ENCODE measurements at places on chromosomes 3 and 15.

GRCh38 chr3:177590826-177591225, 393.5 kb upstream of the TBL1XR1 start:
- DNase-seq, result no peak

DNA sequence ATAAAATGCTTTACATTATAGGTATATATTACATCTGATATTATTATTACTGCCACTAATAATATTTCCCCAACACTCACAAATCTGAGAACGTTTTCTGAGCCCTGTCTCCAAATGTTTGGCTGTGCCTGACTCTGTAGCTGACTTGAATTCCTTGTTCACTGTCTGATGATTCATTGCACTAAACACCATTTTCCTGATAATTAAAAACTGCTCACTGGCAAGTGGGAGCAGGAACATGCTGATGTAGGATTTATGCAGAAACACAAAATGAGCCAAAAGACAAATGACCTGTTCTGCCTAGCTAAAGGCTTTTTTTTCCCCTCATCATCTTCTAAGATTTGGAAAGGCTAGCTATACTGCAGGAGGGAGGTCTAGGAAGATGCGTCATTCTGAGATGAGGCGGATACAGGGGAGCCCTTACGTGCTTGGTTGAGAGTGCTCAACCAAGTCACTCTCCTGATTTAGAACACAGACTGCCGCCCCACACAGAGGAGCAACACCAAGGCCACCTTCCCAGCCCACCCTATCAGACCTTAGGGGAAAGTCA, 380.7 kb downstream of the EPHB1 start:
- DNase-seq, result no peak

DNA sequence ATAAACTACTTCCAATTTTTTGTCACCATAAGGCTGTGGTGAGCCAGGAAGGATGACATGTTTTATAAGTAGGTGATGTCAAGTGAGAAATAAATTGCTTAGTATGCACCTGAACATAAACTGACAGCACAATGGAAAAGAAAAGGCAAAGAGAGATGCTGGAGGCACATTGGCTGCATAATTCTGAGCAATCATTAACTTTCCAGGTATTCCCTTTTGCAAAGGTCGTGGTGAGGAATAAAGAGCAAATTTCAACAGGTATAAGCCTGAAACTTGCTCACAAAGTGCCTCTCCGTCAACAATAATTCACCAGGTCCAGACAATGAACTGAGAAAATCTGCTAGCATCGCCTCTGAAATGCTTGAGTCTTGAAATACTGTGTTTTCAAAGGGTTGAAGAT, 48.2 kb downstream of the ITGB5 start:
- DNase-seq, result no peak

GRCh38 chr15:42034628-42035434, 14.0 kb upstream of the PLA2G4E start:
- DNase-seq, result no peak

- no peak for DNase-seq
Measured at GRCh38 chr3:174821477-174821876, 37.7 kb upstream of the NAALADL2 start.

GRCh38 chr3:72748659-72749058, 99.6 kb downstream of the SHQ1 start:
- no peak for DNase-seq

DNA sequence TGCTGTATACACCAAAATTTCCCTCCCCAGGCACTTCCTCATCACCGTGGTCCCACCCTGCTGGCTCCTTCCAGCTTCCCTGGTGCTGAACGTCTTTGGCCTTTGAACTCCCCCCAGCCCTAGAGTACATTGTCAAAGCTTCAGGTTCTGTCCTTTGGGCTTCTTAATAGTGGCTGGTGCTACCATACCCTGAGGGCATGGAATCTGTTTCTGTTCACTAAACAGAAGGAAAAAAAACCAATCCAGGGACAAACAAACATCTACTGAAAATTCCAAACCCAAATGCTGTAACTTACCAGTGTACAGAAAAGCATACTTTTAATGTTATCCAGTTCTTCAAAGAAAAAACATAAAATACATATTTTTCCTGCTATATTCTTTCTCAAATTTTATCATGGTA, 148.7 kb downstream of the MYLK start:
- no peak for DNase-seq

DNA sequence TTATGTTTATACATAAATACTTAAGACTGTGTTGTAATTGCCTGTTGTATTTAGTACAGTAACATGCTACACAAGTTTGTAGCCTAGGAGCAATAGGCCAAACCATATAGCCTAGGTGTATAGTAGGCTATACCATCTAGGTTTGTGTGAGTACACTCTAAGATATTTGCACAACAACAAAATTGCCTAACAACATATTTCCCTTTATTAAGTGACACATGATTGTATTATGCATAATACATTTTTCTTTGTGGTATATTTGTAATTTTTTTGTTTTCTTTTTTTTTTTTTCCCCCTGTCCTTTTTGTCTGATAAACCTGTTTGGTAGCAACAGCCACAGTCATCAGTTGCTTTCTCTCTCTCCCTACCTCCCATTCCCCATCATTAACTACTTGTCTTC, 945.6 kb downstream of the ZPLD1 start:
- no peak for DNase-seq

DNA sequence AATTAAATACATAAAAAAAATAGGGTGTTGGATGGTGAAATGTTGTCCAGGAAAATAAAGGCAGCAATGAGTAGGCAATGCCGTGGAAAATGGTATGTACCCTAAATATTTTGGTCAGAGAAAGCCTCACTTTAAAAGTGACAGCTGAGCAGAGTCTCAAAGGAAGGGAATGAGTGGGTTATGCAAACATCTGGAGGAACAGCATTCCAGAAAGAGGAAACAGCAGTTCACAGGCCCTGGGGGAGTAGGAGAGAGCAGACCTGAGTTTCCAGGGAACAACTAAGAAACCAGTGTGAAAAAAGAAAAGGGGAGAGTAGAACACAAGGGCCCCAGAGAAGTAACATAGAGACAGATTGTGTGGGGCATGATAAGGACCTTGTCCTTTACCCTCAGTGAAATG, 230.0 kb upstream of the CNTN3 start:
- no peak for DNase-seq

- no peak for DNase-seq
Measured at GRCh38 chr15:92800013-92800412, 100.1 kb upstream of the CHD2 start.

- no peak for DNase-seq
Measured at GRCh38 chr15:95291898-95292472, 1038.5 kb upstream of the NR2F2 start.

GRCh38 chr15:64635499-64636495, 139.6 kb downstream of the RBPMS2 start:
- DNase-seq, result no peak

DNA sequence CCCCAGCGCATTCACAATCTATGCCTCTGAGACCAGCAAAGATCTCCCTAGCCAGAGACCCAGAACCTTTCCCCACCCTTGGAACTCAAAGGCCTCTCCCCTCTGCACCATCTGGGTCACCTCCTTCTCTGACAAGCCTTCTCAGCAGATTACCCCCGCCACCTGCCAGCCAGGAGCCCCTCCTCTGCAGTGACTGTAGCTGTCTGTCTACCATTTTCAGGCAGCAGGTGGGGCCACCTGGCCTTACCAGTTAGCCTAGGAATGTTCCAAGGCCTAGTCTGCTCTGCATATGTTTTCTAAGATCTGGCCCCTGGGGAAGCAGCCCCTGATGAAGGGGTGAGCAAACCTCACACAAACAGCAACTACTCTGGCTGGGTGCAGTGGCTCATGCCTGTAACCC, 2.4 kb downstream of the MYLK start:
- no peak for DNase-seq

- no peak for DNase-seq
Measured at GRCh38 chr3:177251755-177252154, 54.5 kb upstream of the TBL1XR1 start.

Data from amniotic stem cell (primary cell).